ENCODE measurements at places on chromosomes 1 and 21.

DNA sequence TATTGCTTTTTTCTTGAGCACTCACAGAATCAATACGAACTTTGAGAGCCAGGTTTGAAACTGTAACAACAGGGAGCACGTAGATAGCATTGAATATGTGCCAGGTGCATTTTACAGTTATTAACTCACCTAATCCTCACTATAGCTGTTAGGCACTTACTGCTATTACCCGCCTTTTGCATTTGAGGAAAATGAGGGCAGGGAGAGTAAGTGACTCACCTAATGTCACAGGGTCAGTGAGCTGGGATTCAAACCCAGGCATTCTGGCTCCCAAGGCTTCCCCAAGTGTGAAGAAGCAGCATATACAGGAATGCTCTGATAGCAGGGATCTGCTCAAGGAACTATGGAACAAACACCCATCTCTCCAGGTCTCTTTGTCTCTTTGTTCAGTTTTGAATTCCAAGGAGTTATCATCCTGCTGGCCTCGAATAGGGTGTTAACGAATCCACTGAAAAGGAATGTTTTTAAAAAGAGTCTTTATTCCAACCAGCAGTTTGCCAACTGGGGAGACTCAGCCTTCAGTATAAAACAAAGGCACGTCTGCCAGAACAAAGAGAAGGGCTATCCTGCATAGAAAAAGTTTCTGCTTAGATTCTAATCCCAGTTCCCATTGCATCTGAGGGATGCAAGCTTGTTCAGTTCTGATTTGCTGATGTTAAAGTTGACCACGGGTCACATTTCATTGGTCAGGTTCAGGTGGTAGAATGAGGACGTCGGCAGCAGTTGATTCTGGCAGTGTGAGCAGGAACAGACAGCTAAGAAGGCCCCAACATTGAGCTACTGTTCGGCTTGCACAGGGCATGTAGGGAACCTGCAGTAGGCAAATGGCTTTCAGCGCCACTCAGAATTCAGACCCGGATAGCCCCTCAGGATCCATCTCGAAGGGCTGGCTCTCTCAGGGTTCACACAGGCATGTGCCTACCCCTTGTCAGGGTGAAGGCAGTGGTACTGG, 22.1 kb downstream of the TRIM67 start:
- no peak for DNase-seq

DNA sequence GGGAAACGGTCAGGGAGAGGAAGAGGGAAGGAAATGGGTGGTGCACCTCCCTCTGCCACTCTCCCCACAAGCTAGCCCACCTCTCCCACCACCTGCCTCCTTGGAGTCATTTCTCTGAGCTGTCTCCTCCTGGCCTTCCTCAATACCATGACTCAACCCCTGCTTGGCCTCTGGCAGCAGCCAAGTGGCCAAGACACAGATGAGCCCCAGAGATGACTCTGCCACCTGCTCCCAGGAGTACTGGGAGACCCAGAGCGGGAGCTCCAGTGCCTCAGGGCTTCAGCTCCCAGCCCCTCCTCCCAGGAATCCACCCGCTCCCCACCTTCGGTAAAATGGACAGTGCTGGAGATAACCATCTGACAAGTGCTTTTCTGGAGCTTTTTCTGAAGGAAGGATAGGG, 2.6 kb downstream of the S100A16 start:
- DNase-seq = no peak

- peak; percentile 88 for DNase-seq
Observed at GRCh38 chr1:58157256-58157655, 389.3 kb downstream of the OMA1 start.

DNA sequence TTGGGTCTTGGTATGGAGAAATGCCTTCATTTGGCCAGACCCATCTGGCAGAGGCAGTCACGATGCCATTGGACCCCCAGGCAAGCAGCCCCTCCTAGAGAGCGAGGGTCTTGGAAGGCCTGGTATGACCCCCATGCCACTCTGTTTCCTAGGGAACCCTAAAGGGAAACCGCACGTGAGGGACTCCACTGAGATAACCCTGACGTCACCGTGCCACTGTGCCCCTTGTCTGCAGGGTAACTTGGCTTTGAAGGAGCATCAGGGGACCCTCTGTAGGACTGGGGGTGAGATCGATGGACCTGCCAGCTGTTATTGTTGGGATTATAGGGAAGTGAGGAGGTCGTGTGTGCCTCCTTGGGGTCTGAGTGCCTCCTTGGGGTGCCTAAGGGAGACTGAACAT, 34.5 kb downstream of the ABCG1 start:
- DNase-seq = no peak

GRCh38 chr1:32919811-32920733, 18.9 kb upstream of the TMEM54 start:
- DNase-seq = no peak

DNA sequence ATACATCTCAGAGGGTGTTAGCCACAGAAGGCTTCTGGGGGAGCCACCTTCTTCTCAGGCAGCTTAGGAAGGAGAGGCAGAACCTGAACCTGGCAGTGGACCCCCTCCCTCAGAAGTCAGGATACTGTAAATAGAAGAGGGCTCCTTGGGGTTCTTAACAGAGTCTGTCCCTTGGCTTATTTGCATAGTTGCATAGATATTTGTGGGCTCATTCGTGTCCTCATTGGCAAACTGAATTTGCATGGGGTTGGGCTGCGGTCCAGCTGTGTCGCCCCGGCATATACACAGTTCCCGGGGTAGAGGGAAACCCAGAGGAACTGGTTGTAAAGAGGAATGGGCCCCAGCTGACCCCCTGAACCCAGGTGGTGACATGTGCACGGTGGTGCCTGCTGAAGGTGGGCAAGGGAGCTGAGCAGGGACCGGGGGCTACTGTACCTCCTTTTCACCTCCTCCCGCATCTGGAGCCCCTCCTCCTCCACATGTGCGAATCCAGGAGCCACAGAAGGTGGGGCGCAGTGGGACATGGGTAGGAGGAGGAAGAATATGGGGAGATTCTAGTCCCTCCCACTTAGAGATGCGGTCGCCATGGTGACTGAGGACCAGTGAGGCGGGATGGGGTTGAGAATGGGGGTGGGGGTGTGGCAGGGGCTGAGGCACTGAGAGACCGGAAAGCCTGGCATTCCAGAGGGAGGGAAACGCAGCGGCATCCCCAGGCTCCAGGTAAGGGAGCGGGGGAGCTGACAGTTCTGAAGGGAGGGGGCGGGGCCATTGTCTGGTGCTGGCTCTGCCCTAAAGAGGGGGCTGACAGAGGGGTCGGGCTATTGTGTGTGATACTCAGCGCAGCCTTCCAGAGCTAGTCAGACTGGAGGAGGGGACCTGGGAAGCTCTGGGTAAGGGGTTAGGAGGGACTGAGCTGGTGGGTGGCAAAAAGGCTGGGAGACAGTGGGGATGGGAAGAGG, 3.7 kb upstream of the SEMA4A start:
- no peak for DNase-seq

- peak; percentile 30 for DNase-seq
Observed at GRCh38 chr1:145997718-145998023, 1.3 kb upstream of the TXNIP start.

DNA sequence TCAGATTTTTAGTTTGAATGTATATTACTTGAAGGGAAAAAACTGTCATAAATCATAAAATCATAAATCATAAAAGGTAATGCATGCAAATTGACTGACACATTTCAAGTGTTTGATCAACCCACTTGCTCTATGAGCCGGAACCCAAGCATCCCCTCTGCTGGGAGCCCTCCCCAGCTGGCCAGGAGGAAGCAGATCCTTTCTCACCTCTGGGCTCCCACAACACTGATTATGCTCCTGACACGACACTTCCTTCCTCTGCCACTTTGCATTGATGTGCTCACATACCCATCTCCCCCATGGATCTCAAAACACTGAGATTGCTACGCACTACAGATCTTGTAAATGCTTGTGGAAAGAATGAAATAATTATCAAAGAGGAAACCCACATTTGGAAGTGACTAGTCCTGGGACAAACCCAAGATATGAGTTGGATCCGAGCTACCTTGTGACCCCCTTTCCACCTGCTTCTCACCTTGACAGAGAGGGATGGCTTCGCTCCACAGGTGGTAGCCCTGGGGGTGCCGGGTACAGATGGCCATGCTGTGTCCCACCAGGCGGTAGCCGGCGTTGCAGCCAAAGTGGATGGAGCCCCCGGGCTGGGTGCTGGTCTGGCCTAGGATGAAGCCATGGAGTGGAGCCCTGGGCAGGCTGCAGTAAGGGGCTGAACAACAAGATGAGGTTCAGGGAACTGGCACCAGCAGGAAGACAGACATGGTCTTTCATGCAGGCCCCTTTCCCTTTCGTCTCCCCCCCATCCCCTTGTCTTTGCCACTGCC, 104.6 kb downstream of the ZSCAN20 start:
- no peak for DNase-seq

DNA sequence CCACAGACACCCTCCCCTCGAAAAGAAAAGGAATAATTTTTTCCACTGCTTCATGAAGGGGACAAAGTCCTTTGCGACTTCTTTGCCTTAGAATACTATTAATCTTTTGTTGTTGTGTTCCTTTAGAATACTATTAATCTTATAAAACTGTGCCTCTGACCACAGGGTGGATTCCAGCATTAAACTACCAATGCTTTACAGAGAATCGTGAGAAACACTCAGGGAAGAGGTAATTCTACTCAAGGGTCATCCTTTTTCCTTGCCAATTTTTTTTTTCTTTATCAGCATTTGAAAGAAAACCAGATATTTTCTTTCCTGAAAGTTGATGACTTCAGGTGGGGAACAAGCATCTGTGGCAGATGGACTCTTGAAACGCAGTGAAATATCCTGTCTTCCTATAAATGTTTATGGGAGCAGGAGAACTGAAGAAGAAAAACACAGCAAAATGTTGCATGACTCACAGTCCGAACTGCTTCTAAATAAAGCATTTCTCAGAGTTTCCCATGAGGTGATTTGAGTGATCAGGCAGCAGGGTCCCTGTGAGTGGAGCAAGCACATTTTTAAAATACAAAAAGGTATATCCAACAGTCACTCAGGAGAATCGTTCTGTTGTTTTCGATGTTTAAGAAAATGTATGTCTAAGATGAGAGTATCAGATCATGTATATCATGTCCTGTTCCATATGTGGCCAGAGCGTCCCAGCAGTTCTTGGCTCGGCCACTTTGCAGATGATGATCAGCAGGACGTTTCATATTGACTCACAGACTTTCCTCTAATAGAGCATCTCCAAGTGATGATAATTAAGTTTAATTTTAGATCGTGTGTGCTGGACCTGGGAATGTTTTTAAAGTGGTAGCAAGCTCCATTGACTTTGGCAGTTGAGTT, 154.2 kb upstream of the RUNX1 start:
- no peak for DNase-seq

DNA sequence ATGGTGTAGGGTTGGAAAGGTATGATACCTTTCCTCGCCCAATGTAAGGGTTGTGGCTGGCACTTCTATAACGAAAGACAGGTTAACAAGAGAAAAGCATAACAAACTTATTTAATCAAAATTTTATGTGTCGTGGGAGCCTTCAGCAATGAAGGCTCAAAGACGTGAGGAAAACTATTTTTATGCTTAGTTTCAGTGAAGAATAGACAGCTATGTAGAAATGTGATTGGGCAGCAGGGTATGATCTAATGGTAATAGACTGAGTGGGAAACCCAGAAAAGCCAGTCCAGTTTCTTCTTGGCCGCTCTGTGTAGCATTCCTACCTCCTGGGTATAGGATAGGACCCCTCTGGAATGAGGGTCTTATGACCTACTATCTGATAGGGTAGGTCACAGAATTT, 464.7 kb downstream of the ADGRL2 start:
- no peak for DNase-seq

DNA sequence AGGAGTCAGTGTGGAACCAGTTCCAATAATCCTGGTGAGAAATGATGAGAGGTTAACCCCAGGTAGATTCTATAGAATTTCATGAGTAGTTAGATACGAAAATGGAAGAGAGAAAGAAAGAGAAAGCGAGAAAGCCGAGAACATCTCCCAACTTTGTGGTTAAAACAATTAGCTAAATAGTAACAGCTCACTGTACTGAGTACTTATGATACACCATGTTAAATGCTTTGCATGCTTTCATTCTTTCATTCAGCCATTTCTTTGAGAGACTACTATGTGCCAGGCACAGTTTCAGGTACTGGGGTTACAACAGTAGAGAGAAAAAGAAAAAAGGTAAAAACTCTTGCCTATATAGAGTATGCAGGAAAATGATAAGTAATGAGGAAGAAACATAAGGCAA, 109.7 kb upstream of the SYT6 start:
- no peak for DNase-seq

DNA sequence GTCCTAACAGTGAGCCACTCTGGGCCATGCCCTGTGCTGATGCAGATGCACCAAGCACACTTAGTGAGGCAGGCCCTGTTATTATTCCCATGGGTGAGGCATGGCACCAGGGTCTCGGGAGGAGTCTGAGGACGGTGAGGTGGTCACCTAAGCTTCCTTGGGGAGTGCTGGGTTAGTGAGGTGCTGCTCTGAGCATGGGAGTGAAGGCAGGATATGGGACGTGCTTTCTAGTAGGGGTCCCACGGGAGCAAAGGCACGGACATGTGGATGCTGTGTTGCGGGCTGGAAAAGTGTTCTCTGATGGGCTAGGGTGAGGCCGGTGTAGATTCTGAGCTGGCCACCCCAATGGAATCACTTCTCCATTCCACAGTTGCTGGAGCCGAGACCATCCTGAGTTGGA, 77.5 kb upstream of the CSF3R start:
- DNase-seq = no peak

DNA sequence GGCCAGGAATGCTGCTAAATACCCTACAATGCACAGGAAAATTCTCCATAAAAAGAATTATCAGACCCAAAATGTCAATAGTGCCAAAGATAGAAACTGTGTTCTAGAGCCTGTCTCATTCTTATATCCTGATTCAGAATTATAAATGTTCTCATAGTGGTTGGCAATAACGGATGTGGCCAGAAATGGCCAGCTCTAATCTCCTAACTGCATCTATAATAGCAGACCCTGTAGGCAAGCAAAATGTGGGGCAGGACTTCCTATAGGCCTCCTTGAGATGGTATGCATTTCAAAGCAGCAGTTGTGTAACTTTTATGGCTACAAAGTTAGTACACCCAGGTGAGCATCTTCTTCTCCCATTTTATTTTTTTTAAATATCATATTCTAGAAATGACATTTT, 95.9 kb upstream of the SGIP1 start:
- DNase-seq = no peak

GRCh38 chr1:243594455-243594854, 255.6 kb downstream of the AKT3 start:
- no peak for DNase-seq

GRCh38 chr1:72936942-72937341, 654.6 kb upstream of the NEGR1 start:
- DNase-seq = no peak

DNA sequence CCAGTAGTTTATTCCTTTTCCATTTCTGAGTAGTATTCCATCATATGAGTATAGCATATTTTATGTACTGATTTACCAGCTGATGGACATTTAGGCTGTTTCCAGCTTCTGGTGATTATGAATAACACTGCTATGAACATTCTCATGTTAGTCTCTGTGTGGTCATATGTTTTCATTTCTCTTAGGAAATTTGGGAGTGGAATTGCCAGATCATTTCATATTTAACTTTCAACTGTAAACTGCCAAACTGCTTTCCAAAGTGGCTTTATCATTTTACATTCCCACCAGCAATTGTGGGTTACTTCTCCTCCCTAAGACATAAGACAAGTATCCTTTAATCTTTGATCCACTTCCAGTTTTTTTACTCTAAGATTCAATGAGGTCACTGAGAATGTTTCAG, 85.7 kb upstream of the RALGPS2 start:
- no peak for DNase-seq

GRCh38 chr21:44450999-44451398, 4.3 kb upstream of the LRRC3 start:
- DNase-seq = no peak
